Pericardium fibroblast (primary cell): ENCODE measurements at places on chromosomes 7 and 10. TPM values are rescaled to one million over a fixed set of nuclear protein-coding genes. Genes with fewer than 3 reads are reported as not detected.

EVX1 gene
- total RNA-seq: not detected in 2 replicates

BRAF gene
- total RNA-seq: 7.1 and 14.8 TPM in 2 replicates

PPP2R2D gene
- 20.3 and 23.7 TPM in 2 replicates for total RNA-seq

SPACDR gene
- total RNA-seq: 8.4 TPM in 1 of 2 replicates, not detected in the other

ANAPC16 gene
- total RNA-seq: 53.0 and 70.2 TPM in 2 replicates

STEAP1 gene
- total RNA-seq: 10.3 and 20.5 TPM in 2 replicates

C7orf33 gene
- not detected in 2 replicates for total RNA-seq

RAB18 gene
- 23.6 and 32.2 TPM in 2 replicates for total RNA-seq
